ENCODE measurements at places on chromosomes 5 and 9.

DNA sequence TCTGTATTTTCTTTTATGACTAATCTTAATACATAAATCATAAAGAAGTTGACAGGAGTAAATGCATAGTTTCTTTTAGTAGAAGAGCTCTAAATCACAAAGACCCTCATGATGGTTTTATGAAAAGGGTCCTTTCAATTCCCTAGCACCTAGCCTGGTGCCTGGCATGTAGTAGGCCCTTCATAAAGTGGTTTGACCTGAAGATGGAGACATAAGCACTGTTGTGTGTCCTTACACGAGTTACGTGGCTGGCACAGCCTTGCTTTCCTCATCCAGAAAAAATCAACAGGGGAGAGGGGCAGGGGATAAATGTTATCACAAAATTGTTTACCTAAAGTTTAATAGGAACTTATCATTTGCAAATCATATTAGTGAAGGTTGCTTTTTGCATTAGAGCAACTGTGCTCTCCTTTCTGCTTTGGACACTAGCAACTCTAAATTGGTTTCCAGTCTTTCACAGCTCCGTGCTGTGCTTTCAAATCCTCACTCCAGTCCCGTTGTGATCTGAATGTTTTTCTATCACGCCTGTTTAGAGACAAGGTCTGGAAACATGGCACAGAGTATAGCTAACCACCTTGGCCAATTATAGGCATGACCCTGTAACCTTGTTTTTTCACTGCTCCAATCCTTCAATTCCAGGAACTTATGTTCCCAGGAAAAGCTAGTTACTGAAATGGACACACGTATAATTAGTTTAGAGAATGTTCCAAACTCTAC lies 55.7 kb downstream of the ARL15 start:
- no peak for DNase-seq

- DNase-seq, result no peak
Measured at GRCh38 chr9:114591849-114592248, 4.3 kb downstream of the ATP6V1G1 start.

- DNase-seq, result no peak
Measured at GRCh38 chr5:149827086-149827485, 97.0 kb downstream of the PPARGC1B start.

- no peak for DNase-seq
Measured at GRCh38 chr5:148414833-148415232, 31.1 kb downstream of the FBXO38 start.

DNA sequence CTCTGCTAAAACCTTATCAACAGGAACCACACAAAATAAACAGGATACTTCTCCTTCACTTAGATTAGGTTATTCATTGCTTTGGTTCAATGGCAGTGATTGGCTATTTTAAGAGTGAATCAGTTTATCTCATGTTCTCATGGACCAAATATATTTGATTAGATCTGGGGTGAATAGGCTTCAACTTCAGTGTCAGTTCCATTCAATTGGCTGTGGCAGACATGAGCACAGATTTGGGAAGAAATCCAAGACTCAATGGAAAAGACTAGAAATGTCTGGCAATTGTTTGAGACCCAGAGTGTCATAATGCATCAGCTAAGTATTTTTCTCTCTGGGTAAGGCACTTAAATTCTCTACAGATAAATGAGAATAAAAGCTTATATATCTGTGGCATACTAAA lies 37.1 kb downstream of the CDH18 start:
- no peak for DNase-seq

DNA sequence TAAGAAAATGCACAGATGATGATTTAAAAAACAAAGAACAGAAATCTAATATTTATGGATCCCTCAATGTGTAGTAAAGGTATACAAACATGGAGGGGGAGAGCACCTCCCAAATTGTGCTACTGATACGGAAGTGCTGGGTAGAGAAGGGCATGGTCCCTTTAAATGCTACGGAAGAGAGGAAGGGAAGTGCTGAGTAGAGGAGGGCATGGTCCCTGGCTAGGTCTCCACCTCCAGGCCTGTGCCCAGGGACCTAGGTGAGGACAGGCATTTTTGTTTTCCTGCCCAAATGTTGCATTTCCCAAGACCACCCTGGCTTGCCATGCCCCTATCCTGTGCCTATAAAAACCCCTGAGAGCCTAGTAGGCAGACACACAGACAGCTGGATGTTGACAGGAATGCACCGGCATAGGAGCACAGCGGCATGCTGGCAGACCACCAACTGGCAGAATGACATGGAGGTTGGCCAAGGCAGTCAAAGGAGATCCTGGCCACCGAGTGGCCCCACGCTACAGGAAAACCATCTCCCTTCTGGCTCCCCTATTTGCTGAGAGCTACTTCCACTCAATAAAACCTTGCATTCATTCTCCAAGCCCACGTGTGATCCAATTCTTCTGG lies 62.1 kb upstream of the SPDL1 start:
- DNase-seq, result no peak

- DNase-seq, result no peak
Measured at GRCh38 chr5:124921694-124922093, 175.3 kb upstream of the ZNF608 start.

DNA sequence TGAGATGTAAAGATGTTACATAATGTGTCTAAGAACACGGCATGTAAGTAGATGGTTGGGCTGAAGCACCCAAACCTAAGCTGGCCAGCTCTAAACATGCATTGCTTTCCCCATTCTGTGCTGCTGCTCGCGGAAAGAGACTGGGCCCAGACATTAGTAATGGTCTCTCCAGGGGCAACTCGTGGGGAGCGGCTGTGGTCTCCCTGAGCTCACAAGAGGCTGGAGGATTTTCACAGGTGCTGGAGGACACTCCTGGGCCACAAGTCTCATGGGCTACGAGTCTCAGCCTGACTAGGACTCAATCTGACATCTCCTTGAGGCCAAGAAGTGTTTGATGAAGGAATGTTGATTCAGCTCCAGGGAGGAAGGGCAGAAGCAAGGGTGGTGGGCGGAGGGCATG lies 92.7 kb upstream of the PTCH1 start:
- DNase-seq, result no peak

GRCh38 chr5:34517249-34517648 lies 138.9 kb upstream of the RAI14 start:
- no peak for DNase-seq

Measured in GM13976 (cell line).